ENCODE measurements at places on chromosomes 11 and 22.
A peak's percentile ranks its signal among the peaks of the same experiment; 100 is the strongest.

DNA sequence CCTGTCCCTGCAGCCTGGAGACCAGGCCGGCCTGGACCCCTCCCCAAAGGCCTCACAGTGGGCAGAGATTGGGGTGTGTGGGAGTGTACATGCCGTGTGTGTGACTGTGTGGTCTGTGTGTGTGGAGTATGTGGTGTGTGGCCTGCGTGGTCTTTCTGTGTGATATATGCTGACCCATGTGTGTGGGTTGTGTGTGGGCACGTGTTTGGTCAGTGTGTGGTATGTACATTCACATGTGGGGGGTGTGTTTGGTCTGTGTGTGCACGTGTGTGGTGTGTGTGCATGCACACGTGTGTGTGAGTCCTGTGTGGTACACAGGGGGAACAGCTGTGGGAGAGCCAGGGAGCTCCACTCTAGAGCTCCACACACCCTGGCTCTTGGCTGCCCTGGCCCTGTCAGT is 1185.1 kb downstream of the BRD1 start:
- no peak for DNase-seq

GRCh38 chr11:104098555-104098954 is 62.1 kb downstream of the DDI1 start:
- DNase-seq, result no peak

- peak; percentile 14 for DNase-seq
These were observed 17.5 kb downstream of the KCNJ5 start for GRCh38 chr11:128908391-128909246.

- DNase-seq, result no peak
These were observed 16.6 kb downstream of the TRIM29 start for GRCh38 chr11:120121336-120121735.

GRCh38 chr11:83042964-83043711 is 28.6 kb downstream of the RAB30 start:
- DNase-seq, result no peak

- DNase-seq, result no peak
These were observed 560 bp downstream of the TBX1 start for GRCh38 chr22:19760951-19761724.

DNA sequence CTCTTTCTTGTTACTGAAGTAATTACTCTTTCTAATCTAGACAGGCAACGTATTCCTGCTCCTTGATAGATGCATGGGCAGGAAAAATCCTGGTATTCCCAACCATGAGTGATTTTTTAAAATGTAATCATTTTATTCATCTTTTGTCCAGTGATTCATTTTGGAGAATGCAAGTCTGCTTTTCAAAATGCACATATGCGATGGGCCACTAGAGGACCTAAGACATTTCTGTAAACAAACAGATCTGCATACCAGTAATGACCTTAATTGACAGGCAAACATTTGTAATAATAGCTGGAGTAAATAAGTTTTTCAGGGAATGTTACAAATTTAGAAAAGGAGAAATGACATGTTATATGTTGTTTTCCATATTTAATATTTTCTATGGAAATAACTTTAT is 1167.6 kb downstream of the JRKL start:
- DNase-seq, result no peak

DNA sequence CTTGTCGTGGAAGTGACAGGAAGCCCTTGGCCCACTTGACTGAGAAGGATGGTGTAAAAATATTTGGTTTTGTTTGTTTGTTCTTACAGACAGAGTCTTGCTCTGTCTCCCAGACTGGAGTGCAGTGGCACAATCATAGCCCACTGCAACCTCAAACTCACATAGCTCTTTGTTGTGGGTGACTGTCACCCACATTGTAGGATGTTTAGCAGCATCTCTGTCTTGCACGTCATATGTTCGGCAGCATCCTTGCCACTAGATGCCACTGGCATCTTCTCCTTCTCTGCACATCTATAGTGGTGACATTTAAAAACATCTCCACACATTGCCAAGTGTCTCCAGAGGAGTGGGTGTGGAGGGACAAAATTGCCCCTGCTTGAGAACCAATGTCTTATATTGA is 56.8 kb downstream of the PRR5L start:
- DNase-seq, result no peak

DNA sequence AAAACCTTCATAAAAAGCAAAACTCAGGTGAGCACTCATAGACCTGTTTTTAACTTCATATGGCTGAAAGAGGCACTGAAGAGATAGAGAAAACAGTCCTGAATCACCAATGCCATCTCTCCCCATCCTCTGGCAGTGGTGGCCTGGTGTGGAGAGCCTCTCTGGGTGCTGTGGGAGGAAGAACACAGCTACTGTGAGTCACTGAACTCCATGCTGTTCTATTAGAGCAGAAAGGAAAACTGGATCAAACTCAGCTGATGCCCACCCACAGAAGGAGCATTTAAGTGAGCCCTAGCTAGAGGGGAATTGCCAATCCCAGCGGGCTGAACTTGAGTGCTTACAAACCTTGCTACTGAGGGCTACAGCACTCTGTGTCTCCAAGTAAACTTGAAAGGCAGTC is 115.3 kb upstream of the SESN3 start:
- DNase-seq, result no peak

- peak; percentile 28 for DNase-seq
These were observed at the start of gene CDKN1C for GRCh38 chr11:2885678-2886081. Gene CDKN1C, minus strand, starts transcription at chr11:2885775. Its CDS starts 319 bp downstream, at chr11:2885456.

DNA sequence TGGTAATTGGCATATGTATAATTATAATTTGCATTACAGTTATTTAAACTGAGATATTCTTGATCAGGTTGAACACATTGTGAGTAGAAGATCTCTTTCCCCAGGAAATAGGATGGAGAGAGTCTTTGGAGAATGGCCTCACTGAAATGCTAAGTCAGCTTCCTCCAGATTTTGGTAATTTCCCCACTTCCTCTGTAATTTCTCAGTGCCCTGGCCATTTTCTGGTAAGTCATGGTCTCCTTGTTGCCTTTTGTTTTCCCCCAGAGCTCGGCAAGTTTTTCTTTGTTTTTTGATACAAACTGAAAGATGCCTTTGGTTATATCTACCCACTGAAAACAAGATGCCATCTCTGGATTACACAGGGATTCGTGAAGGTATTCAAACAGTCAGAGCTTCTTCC is 12.8 kb upstream of the FBXO3 start:
- DNase-seq, result no peak

- no peak for DNase-seq
These were observed 158.9 kb downstream of the NAV2 start for GRCh38 chr11:19871531-19871930.

DNA sequence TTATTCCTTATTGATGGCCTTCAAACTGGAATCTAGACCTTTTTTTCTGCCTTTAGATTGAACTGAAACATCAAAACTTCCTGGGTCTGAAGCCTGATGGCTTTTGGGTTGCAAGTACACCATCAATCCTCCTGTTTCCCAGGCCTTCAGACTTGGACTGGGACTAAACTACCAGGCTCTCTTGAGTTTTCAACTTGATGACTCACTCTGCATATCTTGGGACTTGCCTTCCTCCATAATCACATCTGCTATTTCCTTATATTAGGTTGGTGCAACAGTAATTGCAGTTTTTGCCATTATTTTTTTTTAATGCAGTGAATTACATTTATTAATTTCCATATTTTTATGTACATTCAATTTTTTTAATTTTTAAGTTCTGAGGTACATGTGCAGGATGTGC is 7.0 kb downstream of the OR51B5 start:
- no peak for DNase-seq

GRCh38 chr22:30232716-30233218 is 13.8 kb downstream of the LIF start:
- no peak for DNase-seq

GRCh38 chr11:71266114-71266833 is 13.9 kb upstream of the SHANK2 start:
- DNase-seq, result no peak

DNA sequence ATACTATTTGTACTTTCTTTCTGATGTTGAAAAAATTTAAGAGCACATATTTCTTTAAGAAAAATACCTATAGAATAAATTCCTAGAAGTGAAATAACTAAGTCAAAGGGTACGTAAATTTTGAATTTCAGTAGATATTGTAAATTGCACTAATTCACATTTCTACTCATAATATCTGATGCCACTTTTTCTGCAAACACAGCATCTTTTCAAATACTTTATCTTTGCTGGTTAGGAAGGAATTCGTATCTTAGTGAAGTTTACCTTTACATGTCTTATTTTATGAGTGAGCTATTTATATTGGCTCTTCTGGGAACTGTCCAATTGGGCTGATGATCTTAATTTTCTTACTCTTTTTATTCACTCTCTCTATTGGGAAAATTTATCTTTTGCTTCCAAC is 148.2 kb downstream of the DDX10 start:
- no peak for DNase-seq

- DNase-seq, result no peak
These were observed at the start of gene SPDYC for GRCh38 chr11:65170058-65170534. Gene SPDYC, plus strand, starts transcription at chr11:65170233. Its CDS starts 1,125 bp downstream, at chr11:65171358.
